ENCODE measurements at places on chromosomes 6 and 20.

DNA sequence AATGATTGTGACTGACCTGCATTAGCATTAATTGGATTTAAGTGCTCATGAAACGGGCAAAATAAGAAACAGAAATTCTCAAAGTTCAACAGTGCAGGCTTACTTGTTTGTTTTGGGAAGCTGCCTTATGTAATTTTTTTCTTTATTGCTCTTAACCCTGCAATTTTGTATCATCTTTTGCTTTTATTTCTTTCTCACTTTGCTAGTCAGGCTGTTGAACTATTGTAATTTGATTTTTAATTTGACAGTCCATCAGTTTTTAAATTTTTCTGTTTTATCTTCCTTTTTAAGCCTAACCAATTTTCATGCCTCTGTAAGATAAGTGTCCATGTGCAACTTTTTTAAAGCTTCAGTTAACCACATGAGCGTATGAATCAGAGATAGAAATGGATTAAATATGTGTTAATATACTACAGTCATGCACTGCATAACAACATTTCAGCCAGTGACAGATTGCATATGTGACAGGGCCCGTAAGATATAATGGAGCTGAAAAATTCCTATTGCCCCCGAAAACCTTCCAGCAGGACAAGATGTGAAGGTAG, 44.6 kb downstream of the PEX7 start:
- no peak for DNase-seq

DNA sequence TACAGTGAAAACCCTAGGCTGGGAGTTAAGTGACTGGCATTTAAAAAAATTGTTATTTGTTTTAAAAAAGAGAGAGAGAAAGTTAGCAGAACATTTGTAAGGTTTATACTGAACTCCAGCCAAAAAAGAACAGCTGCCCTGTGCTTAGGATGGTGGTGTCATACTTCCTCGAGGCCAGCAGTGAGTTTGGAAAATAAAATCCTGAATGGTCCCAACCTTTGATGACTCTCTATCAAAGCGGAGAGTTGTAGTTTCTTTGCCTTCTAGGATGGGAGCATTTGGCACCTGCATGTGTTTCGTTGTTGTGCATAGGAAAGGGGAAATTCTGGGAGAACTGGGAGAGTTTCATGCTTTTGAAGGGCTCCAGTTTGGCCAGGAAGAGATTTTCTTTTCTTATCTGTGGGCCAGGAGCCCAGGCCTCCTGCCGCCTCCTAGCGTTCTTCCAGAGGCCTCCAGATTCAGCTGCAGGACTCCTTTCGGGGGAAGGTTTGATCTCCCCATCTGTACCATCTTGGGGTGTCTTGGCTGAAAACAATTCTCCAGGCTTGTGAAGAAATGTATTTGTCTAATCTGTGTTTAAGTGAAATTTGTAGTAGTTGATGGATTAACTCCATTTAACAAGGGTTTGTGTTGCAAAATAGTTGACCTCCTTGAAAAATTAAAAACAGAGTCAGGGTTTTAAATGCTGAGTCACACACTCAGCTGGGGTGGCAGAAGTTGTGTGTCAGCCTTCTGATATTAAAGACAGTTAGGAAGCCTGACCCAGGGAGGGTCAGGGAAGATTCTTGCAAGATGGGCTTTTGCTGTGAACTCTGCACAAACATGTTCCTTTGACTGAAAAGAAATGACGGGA, 63.4 kb downstream of the TXNDC5 start:
- DNase-seq: no peak

DNA sequence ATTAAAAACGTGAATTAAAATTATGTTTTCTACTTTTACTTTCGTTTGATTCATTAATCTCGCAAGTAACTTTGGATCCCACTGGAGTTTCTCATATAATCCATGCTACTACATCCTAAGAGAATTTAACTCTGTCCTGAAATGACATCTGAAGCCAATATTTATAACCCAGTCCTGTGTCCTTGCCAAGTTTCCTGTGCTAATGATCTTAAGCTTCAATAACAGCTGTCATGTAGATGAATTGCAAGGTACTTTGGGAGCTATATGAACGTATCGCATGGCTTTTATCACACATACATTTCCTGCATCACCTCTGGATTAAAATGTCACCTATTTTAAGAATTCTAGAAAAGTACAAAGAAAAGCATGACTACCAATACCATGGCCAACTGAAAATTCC, 833.8 kb upstream of the CITED2 start:
- DNase-seq: no peak

GRCh38 chr20:32050324-32050841, 1.7 kb upstream of the HCK start:
- DNase-seq: no peak

GRCh38 chr6:35385457-35386202, 43.3 kb downstream of the PPARD start:
- DNase-seq: no peak

GRCh38 chr6:137820425-137820824, 46.6 kb upstream of the TNFAIP3 start:
- no peak for DNase-seq

DNA sequence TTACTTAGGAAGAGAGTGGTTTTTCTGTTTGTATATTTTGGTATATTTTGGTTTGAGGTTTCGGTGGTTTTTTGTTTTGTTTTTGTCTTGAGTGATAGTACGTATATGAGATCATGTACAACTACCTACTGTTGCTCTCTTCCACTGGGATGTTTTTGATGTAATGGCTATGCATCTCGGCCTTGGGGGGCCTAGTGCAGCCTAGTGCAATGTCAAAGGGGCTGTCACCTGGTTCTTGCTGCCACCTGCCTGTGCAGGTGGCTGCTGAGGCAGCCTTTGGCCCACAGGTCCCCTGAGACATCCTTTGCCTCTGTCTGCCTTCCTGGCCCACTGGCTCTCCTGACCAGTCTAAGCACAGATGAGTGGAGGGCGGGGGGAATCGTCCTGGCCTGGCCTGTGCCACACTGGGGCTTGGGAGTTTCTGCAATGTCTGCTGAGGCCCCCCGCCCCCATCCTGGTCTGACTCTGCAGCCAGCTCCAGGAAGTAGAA, 546.6 kb downstream of the CD83 start:
- no peak for DNase-seq

DNA sequence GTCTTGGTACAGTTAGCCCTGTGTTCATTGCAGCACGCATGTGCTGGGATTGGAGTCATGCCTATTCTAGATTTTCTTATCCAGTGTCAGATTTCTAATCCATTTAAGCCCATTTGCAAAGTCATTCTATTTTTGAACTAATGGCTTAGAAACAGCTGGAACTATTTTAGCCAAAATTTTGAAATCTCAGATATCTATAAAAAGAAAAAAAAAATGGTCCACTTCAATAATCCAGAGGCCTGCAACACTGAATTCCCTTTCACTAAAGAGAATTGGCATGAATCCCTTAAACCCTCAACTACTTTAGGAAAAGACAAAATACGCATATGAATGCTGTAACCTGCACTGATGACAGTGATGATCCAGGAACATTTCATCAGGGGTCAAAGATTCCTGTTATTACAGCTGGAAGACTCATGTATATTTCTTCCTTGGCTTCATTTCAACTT, 1.5 kb downstream of the COL21A1 start:
- DNase-seq: no peak

- no peak for DNase-seq
These were observed 179.8 kb downstream of the ERMARD start for GRCh38 chr6:169931261-169931660.

- no peak for DNase-seq
These were observed 87.0 kb downstream of the SGK1 start for GRCh38 chr6:134230940-134231339.

- no peak for DNase-seq
These were observed 26.9 kb downstream of the FAM50B start for GRCh38 chr6:3876101-3876500.

DNA sequence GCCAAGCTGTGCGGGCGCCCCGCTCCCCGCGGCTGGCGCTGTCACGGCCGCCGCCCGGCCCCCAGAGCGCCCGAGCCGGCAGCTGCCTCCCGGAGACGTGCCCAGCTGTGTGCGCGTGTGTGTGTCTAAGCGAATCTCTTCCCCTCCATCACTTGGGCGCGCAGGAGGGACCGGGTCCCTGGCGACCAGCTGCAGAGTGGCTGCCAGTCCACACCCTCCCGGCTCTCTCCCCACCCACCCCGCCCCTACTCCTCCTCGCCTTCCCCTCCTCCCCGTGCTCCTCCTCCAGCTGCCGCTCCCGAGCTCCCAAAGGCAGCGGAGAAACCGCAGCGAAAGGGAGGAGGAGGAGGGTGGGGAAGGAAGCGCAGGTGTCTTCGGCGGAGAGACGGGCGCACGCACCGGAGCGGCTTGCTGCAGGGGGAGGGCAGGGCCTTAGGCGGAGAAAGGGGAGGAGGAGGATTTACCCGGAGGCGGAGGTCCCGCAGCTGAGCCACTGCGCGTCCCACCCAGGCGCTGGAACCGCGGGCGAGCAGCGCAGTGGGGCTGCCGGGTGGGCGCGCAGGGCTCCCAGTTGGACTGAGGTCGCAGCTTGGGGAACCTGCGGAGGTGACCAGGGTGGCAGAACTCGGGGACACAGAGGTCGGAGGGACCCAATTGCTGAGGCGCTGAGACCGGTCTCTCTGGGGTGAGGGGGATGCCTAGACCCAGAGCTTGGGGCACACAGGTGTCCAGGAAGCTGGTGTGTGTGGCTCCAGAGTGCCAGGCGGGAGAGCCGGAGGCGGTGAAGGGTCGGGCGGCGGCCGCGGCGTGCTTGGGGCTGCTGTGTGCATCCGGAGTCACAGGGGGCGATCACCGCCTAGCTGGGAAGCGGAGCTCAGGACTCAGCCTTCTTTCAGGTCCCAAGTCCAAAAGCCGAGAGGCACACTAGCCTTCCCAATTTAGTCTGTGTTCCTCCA, at the start of gene HS3ST5:
HS3ST5 (minus strand) TSS at position 198 of the 956 bp plus-strand sequence. CDS start 280,178 bp downstream, outside the sequence.
- DNase-seq: no peak

- DNase-seq: no peak
These were observed 19.0 kb downstream of the THBS2 start for GRCh38 chr6:169234634-169235033.

- DNase-seq: no peak
These were observed 95.9 kb downstream of the GMDS start for GRCh38 chr6:2149361-2150006.

- no peak for DNase-seq
These were observed 502 bp upstream of the HACE1 start for GRCh38 chr6:104860221-104860620.

DNA sequence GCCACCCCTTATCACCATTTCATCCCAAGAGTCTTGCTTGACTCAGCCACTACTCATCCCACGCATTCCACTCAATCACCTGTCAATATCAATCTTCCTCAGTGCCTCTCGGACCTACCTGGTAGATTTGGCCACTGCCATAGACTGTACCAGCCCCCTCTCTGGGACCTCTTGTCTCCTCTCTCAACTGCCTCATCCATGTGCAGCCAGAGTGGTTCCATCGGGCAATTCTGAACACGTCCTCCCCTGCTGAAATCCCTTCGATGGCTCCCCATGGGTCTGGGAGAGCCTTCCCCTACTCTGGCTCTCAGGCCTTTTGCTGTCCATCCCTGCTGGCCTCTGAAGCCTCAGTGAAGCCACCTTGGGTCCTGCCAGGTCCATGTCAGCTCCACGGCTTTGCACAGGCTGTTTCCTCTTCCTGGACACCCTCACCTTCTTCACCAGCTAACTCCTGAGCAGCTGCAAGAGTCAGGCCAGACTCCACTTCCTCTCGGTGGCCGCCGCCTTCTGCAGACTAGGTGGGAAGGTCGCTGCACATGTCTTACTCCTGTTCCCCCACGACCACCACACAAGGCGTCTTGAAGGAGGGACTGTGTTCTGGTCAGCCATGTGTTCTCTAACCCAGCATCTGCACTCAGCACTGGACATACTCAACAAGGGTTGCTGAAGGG, 120.4 kb downstream of the TOX2 start:
- no peak for DNase-seq

DNA sequence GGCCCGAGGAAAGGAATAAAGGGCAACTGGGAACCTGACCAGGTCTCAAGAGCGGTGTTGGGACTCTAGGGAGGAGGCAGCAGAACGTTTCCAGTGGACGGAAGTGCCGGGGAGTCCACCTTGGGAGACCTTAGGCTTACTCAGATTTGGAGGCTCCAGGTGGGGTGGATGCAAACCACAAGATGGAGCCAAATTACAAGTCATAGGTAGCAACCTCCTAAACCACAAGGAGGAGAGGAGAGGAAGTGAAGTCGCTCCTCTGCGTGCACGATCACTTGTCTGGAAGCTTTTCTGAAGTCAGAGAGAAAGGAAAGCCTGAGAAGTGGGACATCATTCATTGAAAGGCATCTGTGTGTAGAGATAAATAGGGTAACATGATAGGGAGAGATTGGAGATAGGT, 9.3 kb downstream of the HLA-DOA start:
- DNase-seq: no peak

- DNase-seq: no peak
These were observed 106.1 kb upstream of the GLP1R start for GRCh38 chr6:38942442-38942841.

DNA sequence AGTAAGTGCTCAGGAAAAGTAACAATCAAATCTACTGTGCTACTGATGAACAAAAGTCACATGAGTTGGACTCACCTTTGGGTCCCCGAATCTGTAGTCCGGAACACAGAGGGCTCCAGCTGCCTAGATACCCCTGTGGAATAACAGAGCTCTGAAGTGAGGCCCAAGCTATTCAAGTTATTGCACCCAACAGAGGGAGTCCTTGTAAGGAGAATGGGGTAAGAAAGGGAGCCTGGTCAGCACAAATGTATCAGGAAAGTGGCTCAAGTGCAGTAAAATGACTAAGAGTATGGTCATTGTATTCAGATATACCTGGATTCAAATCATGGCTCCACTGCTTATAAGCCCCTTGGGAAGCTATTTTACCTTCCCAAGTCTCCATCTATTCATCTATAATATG, 20.9 kb downstream of the EDN1 start:
- DNase-seq: no peak

GRCh38 chr20:53255102-53255710, 283.0 kb downstream of the TSHZ2 start:
- no peak for DNase-seq

DNA sequence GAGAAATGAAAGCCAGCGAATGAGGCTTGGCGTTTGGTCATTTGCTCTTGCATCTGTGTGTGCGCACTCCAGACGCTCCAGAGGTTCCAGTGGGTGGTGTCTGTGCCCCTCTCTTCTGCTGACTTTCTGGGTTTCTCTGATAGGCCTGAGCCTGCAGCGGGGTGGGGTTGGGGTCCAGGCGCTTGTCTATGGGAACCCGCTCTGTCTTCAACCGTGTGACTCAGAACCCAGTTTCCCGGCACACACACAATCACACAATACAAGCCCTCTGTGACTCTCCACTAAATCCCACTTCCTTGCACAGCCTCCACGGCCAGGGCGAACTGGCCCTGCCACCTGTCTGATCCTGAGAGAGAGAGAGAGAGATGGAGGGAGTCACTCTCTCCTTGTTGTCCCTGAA, 24.6 kb downstream of the RBM38 start:
- no peak for DNase-seq

- no peak for DNase-seq
These were observed 179.6 kb downstream of the MCHR2 start for GRCh38 chr6:99814230-99814928.

GRCh38 chr20:50590348-50590664, 80.1 kb downstream of the PTPN1 start:
- no peak for DNase-seq

- DNase-seq: no peak
These were observed 14.7 kb upstream of the RCAN2 start for GRCh38 chr6:46505693-46506512.

Data from stimulated activated CD8-positive, alpha-beta memory T cell treated with anti-CD3 and anti-CD28 coated beads, Interleukin-4, amount 100 ng/mL, for 4 hours (primary cell).